ENCODE measurements at places on chromosomes 5 and 9. TPM values are rescaled to one million over a fixed set of nuclear protein-coding genes. Genes with fewer than 3 reads are reported as not detected.

The SPATA31C2 gene
- not detected for polyA plus RNA-seq

DNA sequence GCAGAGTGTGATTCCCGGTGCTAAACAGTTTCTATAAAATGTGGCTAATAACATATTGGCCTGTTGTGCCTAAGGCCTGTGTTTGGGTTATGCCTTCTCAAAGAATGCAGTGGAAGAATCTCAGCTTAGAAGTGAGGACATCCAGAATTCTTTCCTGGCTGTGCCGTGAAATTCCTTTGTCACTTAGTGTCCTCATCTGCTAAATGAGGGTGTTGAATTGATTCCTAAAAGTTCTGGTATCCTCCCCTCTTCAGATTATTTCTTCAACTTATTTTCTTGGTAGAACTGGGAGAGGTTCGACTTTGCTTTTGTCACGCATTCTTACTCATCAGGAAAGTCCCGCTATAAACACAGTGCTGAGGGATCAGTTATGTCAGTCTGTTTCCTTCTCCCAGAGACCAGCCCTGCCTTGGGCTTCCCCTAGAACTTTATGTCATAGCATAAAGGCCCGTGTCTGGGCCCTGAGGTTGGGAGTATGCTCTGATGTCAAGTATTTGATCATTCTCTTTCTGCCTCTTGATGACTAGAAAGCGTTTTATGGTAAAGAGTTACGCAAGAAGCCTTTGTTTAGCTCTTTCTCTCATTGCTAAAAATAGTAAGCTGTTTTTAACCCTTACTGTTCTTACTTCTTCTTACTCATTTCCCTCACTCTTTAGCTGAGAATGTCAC lies 29.5 kb downstream of the MTAP start:
- no peak for DNase-seq

GRCh38 chr5:32018476-32019436 lies 155.4 kb downstream of the GOLPH3 start:
- no peak for DNase-seq

DNA sequence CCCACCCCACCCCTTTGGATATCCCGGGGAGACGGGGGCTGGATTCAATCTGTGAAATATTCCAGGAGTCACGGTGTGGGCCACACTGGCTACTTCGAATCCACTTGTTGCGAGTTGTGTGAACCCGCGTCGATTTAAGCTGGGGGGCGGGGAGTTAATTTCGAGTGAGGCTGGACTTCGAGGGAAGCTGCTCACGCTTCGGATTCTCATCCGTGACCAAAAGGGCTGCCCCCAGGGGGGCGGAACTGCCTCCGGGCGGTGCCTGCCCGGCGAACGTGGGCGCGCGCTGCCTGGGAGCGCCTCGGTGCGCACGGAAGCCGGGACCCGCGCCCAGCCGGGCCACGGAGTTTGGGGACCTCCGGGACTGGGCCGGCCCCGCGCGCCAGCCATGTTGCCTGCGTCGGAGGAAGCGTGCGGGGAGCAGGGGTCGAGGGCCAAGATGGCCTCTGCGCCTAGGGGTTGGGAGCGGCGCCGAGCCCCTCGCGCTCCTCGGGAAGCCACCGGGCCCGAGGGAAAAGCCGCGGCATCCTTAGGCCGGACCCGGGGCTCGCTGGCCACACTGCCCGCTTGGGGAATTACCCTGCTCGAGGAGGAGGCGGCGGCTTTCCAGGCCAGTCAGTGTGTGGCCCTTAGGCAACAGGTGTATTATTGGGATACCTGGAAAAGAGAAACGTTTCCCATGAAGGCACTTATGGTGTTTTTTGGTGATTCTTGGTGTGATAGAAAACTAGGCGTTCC lies 975 bp downstream of the OCLN start:
- no peak for DNase-seq
